Left renal cortex interstitium (tissue), 4 donors: ENCODE measurements at places on chromosomes 5 and 9. TPM values are rescaled to one million over a fixed set of nuclear protein-coding genes. Genes with fewer than 3 reads are reported as not detected.

DNA sequence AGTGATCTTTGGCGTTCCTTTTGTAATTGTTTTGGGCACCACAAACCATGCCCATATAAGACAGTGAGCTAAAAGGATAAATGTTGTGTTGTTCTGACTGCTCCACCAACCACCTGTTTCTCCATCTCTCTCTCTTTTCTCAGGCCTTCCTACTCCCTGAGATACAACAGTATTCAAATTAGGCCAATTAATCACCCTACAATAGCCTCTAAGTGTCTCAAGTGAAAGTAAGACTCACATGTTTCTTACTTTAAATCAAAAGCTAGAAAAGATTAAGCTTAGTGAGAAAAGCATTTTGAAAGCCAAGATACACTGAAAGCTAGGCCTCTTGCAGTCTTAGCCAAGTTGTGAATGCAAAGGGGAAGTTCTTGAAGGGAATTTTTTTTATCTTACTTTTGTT is 268.8 kb upstream of the NREP start:
- no peak for DNase-seq

DNA sequence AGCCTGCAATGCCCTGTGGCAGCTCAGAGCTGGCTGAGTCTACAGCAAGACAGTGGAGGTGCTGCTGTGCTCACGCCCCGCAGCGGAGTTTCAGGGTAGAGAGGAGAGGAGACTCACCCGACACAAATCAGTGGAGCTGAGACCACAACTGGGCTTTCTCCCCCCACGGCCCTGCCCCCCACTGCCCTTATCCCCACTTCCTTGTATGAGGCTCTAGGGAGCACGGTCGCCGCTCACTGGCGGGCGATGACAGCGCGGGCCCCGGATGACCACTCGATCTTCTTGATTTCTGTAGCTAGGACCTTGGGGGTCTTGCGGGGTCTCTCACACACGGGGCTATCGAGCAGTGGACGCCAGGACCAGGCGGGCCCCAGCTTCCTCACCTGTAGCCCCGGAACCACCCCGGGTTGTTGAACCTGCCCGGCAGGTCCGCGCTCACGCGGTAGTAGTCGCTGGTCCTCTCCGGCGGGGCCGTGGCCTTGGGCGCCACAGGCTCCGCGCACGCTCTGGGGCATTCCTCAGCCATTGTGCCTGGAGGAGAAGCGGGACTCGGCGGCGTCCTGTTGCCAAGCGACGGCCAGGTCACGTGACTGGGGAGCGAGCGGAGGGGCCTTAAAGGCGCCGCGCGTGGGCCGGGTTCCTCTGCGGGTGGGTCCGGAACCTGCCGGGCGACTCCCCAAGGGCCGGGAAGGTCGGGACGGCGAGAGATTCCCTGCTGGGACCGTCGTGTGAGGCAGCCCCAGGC is 984 bp upstream of the MRPS2 start:
- DNase-seq = no peak

DNA sequence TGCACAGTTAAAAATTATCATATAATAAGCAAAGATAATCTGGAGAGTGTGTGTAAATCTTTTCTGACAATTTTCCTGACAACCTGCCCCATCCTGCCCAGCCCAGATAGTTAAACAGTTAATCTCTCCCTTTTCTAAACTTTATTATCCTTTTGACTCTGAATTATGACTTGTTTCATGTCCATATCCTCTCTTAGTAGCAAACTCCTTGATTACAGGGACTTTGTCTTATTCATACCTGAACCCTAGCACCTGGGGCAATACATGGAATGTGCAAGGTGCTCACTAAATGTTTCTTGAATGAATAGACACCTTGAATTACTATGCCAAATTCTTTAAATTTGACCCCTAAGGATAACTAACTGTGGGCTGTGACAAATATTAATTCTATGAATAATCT is 186.7 kb downstream of the FAM170A start:
- DNase-seq = no peak

Gene PLPPR1
- polyA plus RNA-seq = 19.3 TPM

GRCh38 chr5:84506625-84507024 is 121.9 kb upstream of the EDIL3 start:
- DNase-seq = no peak

Gene SMIM33
- not detected for polyA plus RNA-seq

DNA sequence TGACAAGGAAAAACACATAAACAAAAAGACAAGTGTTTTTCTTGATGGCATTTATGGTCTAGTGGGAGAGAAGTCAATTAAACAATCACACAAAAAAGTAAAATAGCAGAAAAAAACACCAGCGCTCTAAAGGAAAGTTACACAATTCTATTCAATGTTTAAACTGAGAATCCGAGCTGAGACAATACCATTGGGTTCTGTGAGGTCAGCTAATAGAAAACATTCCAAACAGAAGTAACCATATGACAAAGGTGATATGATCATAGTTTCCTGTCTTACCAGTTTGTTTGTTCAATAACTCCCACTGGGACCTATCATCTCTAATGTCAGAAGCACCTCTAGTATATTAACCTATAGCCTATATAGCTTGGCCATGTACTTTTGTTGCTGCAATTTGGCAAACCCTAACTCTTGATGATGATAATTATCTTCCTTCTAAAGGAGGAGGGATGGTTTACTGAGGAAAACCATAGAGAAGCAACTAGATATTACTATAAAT is 1030.0 kb downstream of the CDH12 start:
- DNase-seq = no peak

Gene SLCO6A1
- not detected for polyA plus RNA-seq

DNA sequence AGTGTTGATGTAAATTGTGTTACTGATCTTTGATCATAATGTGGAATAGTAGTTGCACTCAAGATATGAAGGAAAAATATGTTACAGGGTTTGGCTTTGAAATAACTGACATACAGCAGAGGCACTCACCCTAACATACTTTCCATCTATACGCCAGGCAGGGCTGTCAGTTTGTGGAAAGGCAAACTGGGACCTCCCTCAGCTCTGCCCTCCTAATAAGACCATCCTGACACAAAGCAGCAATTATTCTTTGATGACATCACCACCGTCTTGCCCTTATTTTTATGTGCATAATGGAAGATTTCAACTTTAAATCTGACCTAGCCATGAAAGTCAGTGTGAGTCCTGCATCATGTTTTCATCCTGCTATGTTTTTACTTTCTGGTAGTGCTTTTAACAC is 42.9 kb downstream of the ITGA1 start:
- DNase-seq = no peak

- DNase-seq = no peak
These were observed 7.9 kb downstream of the KCNIP1 start for GRCh38 chr5:170511551-170512258.

Gene NIPAL4
- polyA plus RNA-seq = 0.41 TPM

DNA sequence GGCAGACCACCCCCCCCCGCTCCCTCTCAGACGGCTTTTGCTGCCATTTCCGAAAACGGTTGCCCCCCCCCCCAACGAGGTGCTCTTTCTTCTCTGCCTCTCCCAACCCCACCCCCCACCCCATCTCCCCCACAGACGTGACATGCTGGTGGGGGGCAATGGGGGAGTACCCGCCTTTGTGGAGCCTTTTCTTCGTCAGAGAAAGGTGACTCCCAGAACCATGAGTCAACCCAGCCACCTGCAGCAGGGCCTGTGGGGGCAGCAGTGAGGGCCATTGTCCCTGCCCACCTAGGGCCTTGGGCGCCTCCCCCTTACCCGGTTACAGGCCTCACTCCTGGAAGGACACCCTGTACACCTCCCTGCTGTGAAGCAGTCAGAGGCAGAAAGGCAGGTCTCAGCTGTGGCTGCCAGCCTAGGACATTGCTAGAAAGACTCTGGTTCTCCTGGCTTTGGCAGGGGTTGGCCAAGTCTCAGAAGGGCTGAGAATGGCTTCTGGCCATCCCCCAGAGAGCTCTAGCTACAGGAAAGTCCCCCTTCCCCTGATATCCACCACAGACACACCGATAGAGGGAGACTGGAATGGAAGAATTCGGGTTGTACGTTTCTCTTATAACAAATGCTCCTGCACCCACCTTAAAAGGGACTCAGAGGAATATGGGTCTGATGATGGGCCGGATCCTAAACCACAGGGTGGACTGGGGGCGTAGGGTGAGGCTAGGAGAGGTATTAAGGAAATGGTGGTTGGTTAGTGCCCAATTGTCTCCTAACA is 2.2 kb downstream of the DNAJB5 start:
- DNase-seq = no peak

DNA sequence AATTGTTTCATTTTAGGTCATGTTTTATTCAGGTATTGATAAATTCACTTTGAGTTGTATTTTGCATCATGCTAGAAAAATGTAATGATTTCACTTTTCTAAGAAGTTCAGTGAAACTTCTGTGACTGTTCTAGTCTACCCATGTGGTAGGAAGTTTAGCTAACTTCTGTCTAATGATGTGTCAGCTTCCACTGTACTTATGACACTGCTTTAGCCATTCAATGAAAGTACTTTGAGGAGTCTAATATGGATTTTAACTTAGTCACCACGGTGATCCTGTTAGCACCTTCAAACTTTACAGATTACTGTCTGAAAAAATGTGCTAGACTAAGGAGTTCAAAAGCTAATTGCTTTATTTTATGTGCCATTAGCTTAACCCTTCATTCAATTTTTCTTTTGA is 1510.5 kb upstream of the CDH9 start:
- DNase-seq = no peak

DNA sequence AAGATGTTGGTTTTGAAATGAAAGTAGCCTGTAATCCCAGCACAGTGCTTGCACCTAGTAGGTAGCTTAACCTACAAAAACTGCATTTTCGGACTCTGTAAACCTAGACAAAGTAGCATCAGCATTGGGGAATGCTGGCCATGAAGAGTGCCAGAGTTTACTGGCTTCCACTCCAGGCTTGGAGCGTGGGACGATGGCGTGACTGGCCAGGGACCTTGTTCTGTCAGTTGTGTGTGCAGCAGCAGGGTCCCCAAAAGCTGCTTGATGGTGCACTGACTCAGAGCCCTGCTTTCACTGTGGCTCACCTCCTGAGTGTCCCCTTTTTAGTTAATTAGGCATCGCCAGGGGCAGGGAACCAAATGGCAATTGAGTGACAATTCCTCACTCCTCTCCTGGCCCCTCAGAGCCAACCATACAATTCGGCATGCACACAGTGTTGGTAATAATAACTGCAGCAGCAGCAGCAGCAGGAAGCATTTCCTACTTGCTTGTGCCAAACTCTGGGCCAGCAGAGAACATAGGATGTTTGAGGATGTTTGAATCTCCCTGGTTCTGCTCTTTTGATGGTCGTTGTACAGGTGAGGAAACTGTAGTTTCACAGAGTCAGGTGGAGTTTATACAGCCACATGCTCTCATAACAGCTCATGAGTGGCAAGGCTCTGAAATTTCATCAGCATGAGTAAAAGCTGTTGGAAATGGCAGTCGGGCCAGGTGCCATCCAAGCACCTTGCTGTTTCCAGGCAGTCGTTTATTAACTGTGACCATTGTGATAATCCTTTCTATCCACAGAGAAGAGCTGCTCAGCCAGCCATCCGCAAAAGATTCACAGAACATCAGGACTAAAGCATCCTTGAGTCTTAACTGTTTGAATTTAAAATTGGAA is 4.2 kb downstream of the UBE2QL1 start:
- no peak for DNase-seq

DNA sequence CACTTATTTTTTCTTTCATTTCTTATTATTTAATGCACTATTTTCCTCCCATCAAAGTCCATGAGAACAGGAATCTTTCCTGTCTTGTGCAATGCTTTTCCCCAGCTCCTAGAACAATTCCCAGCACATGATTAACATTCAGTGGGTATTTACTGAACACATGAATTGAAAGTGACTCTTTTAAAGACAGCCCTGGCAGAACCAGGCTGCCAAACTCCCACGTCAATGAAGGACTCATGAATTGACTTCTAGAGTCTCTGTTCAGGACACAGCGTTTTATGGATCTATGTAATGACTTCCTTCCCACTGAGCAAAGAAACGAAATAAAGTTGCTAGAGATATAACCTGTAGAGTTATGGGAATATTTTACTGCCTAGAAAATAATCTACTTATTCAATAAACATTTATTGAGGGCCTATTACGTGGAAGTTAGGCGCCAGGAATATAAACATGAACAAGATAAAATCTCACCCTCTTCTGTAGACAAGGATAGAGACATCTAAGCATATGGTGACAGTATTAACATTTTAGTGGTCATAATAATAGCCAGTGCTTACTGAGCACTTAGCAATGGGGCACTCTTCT is 485.9 kb upstream of the KLF4 start:
- no peak for DNase-seq

DNA sequence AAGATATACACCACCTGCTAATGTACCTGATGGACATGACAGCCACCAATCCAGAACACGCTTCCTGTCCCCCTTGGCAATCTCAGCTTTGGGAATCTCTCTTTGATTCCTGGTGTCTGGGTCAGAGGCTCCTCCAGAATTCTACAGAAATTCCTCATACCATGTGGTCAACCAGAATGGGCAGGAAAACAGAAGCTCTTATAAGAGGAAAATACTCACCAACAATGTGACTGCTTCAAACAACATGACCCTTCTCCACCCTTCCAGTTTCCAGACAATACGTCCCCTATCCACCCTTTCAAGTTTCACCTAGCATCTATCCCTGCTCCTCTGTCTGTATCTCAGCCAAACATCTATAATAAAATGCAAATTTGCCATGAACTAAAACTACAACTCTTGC is 247.2 kb downstream of the DENND1A start:
- no peak for DNase-seq

DNA sequence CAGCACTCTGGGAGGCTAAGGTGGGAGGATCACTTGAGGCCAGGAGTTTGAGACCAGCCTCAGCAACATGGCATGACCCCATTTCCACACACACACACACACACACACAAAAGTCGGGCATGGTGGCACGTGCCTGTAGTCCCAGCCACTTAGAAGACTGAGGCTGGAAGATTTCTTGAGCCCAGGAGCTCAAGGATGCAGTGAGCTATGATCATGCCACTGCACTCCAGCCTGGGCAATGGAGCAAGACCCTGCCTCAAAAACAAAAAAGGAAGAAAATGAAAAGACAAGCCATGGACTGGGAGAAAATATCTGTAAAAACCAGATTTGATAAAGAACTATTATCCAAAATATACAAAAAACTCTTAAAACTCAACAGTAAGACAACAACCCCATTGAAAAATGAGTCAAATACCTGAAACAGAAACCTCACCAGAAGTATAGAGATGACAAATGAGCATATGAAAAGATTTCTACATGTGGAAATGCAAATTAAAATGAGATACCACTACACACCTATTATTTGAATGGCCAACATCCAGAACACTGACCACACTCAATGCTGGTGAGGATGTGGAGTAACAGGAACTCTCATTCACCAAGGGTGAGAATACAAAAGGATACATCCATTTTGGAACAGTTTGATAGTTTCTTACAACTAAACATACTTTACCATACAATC is 24.7 kb downstream of the DNAJA1 start:
- no peak for DNase-seq

- no peak for DNase-seq
These were observed 22.9 kb downstream of the ADAMTS2 start for GRCh38 chr5:179322071-179323025.

GRCh38 chr5:132737982-132738681 is 786 bp upstream of the KIF3A start:
- DNase-seq = no peak

Gene FUBP3
- 74.1 TPM for polyA plus RNA-seq

Gene HSD17B3
- polyA plus RNA-seq = 1.2 TPM

GRCh38 chr5:157549954-157550549 is 25.5 kb downstream of the ADAM19 start:
- no peak for DNase-seq

GRCh38 chr9:90991953-90992352 is 190.3 kb downstream of the SYK start:
- DNase-seq = no peak
